RWPE2 (cell line): ENCODE measurements at places on chromosomes 5 and 9.

DNA sequence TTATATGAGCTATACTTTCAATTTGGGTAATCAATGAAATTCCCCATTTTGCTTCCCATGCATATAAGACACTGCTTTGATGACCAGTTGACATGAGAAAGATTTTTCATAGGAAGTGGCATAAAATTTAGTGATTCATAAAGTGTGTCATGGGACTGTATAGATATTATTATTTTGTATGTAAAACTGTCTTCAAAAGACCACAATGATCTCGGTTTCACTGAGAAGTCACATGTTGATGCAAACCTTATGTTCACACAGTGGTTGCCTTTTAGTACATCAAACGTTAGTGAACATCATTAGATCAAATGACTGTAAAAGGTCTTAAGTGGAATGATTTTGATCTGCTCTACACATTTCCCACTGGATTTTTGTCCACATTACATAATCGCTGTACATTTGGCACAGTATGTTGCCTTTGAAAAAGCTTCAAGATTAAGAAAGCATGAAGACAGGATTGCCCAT is 349.2 kb upstream of the MEF2C start:
- DNase-seq: no peak

DNA sequence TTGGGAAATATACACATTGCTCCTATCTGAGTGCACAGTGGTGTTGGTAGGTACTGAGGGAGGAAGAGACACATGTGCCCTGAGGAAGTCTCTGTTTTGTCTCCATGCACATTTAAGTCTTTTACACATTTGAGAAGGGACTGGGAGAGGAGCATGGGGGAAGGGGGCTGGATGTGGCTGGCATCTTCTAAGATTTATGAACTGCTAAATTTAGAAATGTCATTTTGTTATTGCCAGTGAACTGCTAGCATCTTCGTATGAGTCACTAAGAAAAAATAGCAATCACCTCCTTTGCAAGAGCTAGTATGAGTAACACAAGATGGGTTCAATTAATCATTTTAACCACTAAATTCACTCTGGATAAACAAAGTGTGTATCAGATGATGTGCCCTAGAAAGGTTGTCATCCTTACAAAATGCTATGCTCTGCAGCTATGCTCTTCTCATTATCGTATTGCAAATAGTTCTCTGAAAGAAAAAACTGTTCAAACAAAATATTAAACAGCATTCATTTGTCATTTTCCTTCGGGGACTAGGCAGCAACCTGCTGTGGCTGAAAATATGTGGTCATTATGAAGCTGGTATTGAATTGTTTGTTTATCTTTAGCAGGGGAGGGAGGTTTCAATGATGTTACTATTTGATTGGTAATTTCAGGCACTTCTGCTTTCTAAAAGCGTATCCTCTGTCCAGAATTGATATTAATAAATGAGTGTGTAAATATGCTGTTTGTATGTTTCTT is 236.5 kb downstream of the DMRTA1 start:
- DNase-seq: no peak

DNA sequence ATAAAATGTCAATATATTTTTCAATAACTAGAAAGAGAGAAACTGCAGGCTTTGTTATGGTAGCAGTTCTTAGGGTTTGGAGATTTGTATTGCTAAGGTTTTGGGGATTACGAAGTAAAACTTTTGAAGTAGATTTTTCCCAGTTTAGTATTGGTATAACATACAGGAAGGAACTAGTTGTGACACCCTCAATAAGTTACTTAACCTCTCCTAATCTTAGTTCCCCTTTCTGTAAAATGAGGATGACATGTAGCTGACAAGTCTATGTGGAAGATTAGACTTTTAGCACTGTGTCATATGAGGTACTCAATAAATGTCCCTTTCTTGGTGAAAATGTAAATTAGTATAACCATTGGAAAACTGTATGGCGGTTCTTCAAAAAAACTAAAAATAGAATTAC is 73.4 kb upstream of the ATG10 start:
- no peak for DNase-seq

DNA sequence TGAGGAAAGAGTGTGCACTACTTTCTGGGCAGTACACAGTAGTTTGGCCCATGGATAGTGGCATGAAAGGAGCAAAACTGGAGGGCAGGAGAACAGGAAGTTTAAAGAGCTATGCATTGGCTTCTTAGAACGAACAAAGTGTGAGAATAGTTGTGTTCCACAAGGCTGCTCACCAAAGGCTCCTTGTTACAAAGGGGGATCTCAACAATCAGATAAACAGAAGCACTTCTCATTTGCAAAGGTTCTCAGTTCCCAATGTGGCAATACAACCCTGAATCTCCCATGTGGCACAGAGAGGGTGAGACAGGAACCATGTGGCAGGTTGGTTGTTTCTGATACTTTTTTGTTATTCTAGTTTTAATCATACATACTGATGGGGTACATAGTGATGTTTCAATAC is 158.4 kb downstream of the CARTPT start:
- no peak for DNase-seq

GRCh38 chr5:111383288-111383970 is 128.9 kb downstream of the STARD4 start:
- DNase-seq: no peak

DNA sequence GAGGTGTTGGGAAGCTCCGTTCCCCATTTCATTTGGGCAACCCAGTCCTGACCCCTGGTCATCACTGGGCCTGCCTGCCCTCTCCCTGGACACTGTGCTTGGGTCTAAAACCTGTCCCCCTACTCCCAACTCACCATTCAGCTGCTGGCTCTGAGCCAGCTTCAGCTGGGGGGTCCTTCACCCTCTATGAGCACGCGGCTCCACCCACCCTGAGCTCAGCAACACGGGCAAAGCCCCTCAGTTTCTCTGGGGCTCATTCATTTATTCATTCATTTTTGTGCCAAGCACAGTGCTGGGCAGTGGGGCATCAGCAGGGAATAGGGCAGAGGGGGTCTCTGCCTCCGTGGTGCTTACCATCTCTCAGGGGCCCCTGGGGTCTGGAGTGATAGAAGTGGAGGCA is 199.8 kb upstream of the MVB12B start:
- DNase-seq: no peak

GRCh38 chr5:115526604-115527003 is 18.0 kb downstream of the FEM1C start:
- no peak for DNase-seq

GRCh38 chr5:411728-412127 is 31.2 kb upstream of the EXOC3 start:
- DNase-seq: no peak

- DNase-seq: no peak
These were observed 28.9 kb downstream of the DCP2 start for GRCh38 chr5:113005454-113005853.
